Activated naive CD4-positive, alpha-beta T cell (primary cell): ENCODE measurements at places on chromosomes 4 and X.

GRCh38 chr4:90486346-90486745, 359.2 kb downstream of the CCSER1 start:
- no peak for DNase-seq

GRCh38 chr4:84403656-84404055, 95.4 kb downstream of the NKX6-1 start:
- DNase-seq: no peak

DNA sequence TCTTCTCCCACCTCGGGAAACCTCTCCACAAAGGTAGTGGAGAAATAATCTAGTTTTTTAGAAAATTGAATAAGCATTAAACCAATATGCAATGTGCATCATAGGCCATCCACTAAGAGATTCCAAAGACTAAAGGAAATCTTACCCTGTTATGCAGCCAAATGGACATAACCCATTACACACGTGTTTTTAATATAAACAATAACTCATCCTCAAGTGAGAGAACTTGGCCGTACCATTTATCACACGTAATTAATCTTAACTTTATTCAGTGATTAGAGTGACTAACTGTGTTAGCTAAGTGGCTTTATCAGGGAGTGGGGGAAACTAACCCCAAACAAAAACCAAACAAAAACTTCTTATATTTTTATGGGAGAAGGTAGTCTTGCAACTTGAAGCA, 57.8 kb downstream of the AFM start:
- no peak for DNase-seq

GRCh38 chr4:74319470-74319869, 11.2 kb downstream of the EPGN start:
- no peak for DNase-seq

GRCh38 chrX:38561951-38562719, 793 bp downstream of the TSPAN7 start:
- DNase-seq: no peak

GRCh38 chr4:99357948-99358347, 5.4 kb upstream of the ADH1C start:
- DNase-seq: no peak

DNA sequence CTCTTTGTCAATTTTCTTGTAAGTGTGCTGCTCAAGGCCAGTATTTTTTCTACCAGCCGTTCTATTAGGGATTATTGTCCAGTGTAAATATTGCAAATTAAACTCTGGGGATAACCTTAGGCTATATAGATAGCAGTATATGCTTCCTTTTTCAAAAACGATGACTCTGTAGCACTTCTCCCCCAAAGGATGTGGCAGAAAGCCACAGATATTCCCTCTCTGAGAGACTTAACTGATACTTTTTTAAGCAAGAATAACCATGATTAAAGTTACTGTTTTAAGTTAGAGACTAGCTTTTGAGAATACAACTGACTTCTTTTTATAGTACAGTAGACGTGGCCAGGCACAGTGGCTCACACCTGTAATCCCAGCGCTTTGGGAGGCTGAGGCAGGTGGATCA, 130.0 kb downstream of the FHIP1A start:
- no peak for DNase-seq

- no peak for DNase-seq
Observed at GRCh38 chrX:672931-673330, 42.3 kb downstream of the SHOX start.

DNA sequence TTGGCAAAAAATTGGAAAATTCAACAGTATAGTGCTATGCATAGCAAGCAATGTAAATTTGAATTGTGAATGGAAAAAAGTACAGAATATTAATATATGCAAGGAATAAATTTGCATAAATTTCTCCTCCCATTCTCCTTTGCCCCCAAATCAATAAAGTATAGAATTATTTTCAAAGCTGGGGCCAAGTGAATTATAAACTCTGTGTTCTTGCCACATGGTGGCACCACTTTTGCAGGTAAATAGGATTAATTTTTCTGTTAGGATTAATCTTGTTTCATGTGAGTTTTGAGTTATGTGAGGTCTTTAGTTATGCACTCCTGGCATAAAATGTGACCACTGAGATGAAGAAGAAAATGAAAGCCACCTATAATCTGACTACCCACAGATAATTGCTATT, 19.9 kb downstream of the COPS4 start:
- no peak for DNase-seq

DNA sequence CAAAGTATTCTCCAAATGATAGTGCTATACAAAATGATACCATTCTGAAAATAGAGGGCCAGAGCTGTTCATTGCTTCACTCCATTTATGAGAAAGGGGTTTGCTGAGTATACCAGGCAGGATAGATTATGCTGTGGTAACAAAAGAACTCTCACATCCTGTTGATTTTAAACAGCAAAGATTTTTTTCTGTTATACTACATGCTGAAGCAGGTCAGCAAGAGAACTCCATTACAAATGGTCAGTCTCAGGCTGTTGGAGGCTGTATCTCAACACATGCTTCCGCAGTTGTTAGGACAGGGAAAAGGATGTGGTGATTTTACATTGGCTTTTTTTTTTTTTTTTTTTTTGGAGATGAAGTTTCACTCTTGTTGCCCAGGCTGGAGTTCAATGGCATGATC, 13.7 kb upstream of the KLHL5 start:
- no peak for DNase-seq

GRCh38 chrX:43644124-43644701, 11.9 kb upstream of the MAOA start:
- DNase-seq: no peak

GRCh38 chrX:568311-568710, 62.3 kb upstream of the SHOX start:
- no peak for DNase-seq

GRCh38 chr4:96677499-96677898, 837.6 kb downstream of the PDHA2 start:
- no peak for DNase-seq

DNA sequence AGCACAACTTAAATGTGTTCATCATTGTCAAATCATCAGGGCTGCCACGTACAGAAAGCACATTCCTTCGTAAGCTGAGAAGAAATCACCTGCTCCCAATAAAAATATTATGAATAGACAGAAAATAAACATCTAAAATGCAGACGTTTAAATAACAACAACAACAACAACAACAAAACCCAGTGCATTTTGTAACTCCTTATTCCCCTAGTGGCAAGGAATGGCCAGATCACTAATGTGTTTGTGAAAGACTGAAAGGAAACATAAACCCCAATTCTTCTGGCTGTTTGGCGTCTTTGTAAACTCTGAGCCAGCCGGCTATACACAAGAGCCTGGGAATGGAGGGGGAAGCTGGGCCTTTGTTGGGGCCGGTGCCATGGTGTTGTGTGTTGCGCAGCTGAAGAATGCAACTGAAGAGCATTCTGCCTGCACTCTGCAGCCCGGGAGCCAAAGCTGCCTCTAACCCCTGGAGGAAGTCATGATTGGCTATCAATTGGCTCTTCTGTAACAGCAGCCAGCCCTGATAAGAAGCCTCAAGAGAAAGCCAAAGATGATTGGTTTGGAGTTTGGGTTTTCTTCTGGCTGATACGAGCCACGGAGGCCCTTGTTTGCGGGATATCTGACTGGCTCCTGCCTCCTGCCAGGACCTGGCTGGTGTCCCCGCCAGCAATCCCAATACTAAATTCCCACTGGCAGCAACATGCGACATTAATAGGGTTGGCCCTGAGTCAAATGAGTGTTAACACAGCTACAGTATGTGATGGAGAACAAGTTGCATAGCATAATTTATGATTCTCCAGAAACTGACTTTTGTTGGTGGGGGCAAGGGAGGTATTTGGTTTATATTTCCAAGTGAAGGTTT, 89.7 kb upstream of the TFDP3 start:
- no peak for DNase-seq

- DNase-seq: no peak
Observed at GRCh38 chr4:11038926-11039325, 354.4 kb upstream of the CLNK start.

GRCh38 chr4:77783895-77784294, 35.3 kb downstream of the CNOT6L start:
- no peak for DNase-seq

DNA sequence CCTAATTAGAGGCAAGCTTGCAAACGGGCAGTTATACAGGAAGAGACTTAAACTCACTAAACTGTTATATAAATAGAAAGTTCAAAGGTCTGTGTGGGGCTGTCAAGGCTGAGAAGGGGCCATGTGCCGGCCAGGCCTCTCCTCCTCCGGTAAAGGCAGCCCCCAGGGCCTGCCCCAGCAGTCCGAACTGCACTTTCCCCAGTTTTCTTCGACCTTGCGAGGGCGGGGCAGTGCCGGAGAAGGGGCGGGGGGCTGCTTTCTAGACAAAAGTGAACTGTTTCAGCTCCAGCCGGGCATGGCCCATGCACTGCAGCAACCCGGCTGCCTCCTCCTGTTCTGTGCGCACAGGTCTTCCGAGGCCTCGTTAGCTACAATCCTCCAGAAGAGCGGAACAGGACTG, 4.1 kb downstream of the AFF2 start:
- DNase-seq: no peak

GRCh38 chrX:111352424-111352823, 59.6 kb downstream of the DCX start:
- DNase-seq: no peak

- DNase-seq: no peak
Observed at GRCh38 chr4:182427554-182427953, 184.4 kb downstream of the TENM3 start.

- no peak for DNase-seq
Observed at GRCh38 chr4:7007944-7008343, 35.2 kb upstream of the TADA2B start.

- DNase-seq: no peak
Observed at GRCh38 chrX:19487520-19488200, 27.6 kb downstream of the MAP3K15 start.

- no peak for DNase-seq
Observed at GRCh38 chr4:140994015-140994414, 139.3 kb downstream of the RNF150 start.

- no peak for DNase-seq
Observed at GRCh38 chr4:140088323-140088967, 65.5 kb downstream of the MAML3 start.

- no peak for DNase-seq
Observed at GRCh38 chr4:179768996-179769395, 2326.8 kb upstream of the AGA start.

GRCh38 chrX:53284684-53285447, 3.5 kb upstream of the IQSEC2 start:
- DNase-seq: peak; percentile 19
